HS-5 (cell line): ENCODE measurements at places on chromosomes 11 and 22.

DNA sequence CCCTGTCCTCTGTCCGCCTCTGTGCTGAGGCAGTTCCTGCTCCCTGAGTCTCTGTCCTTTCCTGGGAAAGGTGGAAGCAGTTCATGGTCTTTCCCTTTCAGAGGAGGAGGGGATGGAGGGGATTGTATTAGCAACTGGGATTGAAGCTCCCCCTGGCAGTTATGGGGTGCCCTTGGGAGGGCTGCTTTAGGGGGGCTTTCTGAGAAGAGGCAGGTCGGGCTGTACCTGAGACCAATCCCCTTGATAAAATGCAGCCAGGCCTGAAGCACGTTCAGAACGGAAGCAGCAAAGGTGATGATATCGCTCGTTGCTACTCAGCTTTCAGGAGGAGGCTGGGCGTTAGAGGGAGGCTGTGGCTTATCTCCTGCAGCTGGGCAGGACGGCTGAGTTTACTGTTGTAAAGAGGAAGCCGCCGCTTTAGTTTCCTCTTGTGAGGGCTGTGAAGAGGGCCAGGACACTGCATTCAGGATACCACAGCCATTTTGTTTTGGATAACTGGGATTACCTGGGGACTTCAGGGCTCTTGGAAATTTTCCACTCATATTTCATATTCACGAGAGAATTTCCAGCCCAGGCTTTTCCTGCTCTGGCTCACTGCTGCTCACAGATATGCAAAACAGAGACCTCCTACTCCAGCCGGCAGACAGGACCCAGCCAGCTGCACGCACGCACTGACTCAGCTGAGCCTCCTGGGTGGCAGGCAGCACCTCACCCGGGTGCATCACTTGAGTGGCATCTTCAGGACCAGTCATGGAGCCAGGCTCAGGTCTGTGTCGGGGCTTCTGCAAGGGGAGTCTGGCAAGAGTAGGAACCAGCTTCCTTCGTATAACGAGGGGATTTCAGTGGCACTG lies 798 bp downstream of the AMPD3 start:
- DNase-seq = peak; percentile 58

GRCh38 chr11:64359712-64360445 lies 917 bp downstream of the RPS6KA4 start:
- DNase-seq = no peak

DNA sequence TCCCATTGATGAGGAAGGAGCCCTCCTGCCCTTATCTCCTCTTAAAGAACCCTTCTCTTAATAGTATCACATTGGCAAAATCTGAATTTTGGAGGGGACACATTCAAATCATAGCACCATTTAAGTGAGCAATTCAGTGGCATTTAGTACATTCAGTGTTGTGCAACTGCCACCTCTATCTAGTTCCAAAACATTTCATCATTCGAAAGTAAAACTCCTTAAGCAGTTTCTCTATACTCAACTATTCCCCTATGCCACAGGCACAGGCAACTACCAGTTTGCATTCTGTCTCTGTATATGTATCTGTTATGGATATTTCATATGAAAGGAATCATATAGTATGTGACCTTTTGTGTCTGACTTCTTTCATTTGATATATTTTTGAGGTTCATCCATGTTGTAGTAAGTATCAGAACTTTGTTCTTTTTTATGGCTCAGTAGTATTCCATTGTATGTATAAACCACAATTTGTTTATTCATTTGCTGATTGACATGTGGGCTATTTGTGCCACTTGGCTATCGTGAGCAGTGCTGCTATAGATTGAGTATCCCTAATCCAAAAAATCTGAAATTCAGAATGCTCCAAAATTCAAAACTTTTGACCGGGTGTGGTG lies 22.9 kb downstream of the FAR1 start:
- no peak for DNase-seq

- no peak for DNase-seq
These were observed 55.1 kb upstream of the CRYBB3 start for GRCh38 chr22:25144522-25144921.

- DNase-seq = no peak
These were observed 2.3 kb upstream of the FOLR1 start for GRCh38 chr11:72189455-72190250.

DNA sequence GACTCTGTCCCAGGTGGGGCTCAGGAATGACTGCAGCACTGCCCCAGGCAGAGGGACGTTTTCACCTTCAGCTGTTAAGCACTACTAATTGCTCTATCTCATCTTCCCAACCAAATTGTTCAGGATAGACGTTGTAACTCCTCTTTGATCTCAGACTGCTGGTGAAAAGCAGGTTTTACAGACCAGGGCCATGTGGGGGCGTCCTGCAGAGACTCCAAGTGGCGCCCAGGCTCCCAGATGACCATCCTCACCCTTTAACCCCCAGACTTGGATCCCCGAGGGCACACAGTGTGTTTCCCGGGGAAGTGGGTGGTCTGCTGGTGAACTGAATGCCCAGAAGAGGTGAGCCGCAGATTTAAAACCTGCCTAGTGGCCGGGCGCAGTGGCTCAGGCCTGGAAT lies 23.9 kb downstream of the FADD start:
- DNase-seq = no peak

GRCh38 chr11:17506942-17507341 lies 30.3 kb upstream of the ABCC8 start:
- DNase-seq = no peak

GRCh38 chr11:73982595-73982989 lies at the start of gene UCP2:
TSS of gene UCP2 (minus strand) at chr11:73982843. CDS start at chr11:73978378, 4,465 bp downstream.
- DNase-seq = no peak

GRCh38 chr22:44256556-44257485 lies 55.9 kb downstream of the SHISAL1 start:
- no peak for DNase-seq

- no peak for DNase-seq
These were observed 32.8 kb upstream of the LINC01488 start for GRCh38 chr11:69448471-69449284.

- no peak for DNase-seq
These were observed 1.3 kb upstream of the SSH3 start for GRCh38 chr11:67301951-67302516.

- no peak for DNase-seq
These were observed 30.7 kb upstream of the KCNQ1OT1 start for GRCh38 chr11:2730272-2731129.
